ENCODE measurements at places on chromosomes 5 and 9.

- DNase-seq: no peak
Measured at GRCh38 chr5:32595118-32595517, 9.8 kb downstream of the SUB1 start.

GRCh38 chr9:21688108-21689102, 114.0 kb upstream of the MTAP start:
- DNase-seq: peak; percentile 49

DNA sequence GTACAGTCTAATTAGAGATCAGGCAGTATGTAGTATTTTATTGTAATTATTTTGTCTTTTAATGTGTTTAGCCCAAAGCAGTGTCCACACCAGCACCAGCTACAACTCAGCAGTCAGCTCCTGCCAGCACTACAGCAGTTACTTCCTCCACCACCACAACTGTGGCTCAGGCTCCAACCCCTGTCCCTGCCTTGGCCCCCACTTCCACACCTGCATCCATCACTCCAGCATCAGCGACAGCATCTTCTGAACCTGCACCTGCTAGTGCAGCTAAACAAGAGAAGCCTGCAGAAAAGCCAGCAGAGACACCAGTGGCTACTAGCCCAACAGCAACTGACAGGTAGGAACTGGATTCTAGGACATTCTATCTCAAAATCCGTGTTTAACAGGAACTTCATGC, 23.2 kb downstream of the RAD23B start:
- no peak for DNase-seq

DNA sequence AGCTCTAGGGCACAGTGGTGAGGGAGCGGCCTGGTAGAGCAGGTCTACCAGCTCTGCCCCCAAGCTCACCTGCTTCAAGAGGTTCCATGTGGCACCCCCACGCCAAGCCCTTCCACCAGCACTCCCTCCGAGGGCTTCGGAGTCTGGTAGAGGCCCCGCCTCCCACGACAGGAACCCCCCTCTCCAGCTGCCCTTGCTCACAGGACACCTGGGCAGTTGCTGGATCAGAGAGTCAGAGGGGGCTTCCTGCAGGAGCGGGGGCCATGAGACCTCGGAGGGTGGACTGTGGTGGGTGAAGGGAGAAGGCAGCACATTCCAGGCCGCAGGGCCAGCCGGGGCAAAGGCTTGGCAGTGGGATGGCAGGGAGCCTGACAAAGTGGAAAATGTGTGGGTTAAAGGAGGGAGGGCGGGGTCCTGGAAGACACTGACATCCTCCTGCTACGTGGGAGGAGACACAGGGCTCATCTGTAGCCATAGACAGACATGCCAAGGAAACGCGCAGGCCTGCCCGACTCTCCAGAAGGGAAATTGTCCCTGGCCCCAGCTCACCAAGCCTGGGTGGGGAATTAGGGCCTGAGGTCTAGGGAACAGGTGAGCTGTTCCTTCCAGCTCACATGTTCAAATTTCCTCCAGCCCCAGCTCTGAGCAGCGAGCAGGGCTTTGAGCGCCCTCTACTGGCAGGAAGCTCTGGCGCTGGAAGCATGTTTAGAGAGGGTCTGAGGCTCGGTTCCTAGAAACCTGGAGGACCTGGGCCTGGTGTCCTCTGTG, 74.2 kb downstream of the NTNG2 start:
- DNase-seq: peak; percentile 92

DNA sequence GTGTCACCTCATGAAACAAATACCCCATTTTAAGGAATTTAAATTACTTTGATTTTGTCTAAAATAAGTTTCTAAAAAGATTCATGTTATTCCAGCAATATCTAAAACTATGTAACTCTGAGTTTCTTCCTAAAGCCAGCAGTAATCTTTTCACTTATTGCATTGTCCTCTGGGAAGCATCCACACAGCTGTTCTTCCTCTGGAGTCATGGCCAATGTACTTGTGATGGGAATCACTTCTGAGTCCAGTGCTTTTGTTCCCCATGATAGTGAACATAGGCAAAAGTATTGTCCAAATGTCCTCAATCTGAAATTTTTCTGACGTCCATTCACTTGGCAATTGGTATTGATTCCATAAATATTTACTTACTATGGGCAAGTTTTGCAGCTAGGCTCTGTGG, 125.0 kb downstream of the STARD4 start:
- no peak for DNase-seq

GRCh38 chr5:130335117-130335516, 430.9 kb downstream of the CHSY3 start:
- no peak for DNase-seq

- DNase-seq: no peak
Measured at GRCh38 chr5:76700571-76700970, 15.4 kb upstream of the F2R start.

DNA sequence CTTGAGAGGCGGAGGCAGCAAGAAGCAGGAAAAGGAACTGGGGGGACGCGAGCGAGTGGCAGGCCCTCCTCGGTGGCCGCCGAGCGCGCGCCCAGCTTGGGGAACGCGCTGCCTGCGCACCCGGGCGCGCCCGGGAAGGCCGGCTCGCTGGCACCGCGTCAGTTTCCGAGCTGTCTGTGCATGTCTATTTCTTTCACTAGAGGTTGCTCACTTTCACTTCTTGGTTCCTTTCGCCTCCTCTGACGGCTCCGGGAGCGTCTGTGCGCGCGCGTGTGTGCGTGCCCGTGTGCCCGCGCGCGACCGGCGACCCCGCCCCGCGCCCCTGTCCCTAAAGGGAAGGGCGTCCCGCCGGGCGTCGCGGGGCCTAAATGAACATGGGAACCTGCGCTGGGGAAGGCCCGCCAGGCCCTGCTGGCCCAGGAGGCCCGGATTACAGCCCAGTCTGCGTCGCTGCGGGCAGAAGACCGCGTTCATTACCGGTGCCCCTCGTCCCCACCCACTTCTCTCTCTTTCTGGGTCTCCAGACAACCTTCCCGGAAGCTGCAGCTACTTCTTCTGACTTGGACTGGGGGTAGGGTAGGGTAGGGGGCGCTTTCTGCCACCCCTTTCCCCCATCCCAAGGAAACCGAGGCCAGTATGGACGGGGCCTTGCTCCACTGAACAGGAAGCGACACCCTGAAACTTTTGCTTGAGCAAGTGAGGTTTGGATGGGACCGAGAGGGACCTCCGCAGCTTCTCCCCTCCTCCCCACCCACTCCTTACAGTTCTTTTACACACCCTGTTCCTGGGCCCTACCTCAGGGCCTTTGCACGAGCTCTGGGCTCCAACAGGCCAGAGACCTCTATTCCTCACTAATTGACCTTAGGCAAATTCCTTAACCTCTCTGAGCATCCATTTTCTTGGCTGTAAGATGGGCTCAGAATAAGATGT, 205.8 kb upstream of the IER5L start:
- DNase-seq: peak; percentile 94

DNA sequence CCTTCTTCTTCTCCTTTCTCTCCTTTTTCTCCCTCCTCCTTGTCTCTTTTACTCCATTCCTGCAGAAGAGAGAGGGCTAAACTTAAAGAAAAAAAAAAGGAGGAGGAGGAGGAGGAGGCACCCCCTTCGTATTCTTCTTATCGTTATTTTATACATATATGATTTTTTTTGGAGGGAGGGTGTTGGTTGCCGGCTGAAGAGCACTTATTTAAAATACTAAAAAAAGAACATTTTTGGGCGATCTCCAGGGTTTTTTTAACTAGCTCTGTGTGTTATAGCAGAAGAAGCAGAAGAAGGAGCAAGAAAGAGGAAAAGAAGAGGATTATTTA, 381 bp downstream of the NR2F1 start:
- no peak for DNase-seq

- no peak for DNase-seq
Measured at GRCh38 chr9:82147798-82148425, 159.3 kb downstream of the SPATA31D1 start.

- no peak for DNase-seq
Measured at GRCh38 chr5:21573416-21574314, 1279.5 kb downstream of the CDH12 start.

DNA sequence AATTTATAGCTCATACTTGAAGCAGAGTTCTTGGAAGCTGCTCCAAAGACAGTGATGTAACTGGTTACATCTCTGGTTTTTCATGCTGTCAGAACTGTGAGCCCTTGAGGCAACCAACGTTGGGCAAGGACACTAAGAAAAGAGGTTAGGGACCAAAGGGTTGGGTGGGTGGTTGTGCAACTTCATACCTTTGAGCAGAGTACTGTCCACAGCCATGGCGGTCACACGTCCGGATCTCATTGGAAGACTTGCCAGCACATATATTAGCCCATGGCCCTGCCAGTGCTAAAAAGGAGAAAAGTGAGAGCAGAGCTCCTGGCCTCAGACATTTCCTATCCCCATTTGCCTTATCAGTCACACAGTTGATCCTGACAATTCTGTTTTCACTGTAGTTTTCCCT, 2.1 kb downstream of the LECT2 start:
- no peak for DNase-seq

- DNase-seq: no peak
Measured at GRCh38 chr9:121495976-121496375, 3.7 kb downstream of the GGTA1 start.

DNA sequence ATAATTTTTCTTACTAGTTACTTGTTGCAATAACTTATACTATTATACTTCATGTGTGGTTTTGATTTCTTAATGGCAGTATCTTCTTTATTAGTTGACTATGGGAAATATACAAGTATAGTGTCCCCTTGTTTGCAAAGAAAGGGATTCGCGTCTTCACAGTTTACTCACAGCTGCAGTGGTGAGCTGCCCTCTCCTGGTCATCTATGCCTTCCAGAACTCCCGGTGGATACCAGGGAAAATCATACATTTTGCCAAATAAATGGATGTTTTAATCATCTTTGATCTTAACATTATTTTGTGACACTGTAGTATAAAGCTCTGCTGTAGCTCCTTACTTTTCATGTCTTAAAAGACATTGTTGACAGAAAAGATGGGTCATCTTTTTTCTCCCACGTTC, 142.0 kb downstream of the ZCCHC7 start:
- no peak for DNase-seq

DNA sequence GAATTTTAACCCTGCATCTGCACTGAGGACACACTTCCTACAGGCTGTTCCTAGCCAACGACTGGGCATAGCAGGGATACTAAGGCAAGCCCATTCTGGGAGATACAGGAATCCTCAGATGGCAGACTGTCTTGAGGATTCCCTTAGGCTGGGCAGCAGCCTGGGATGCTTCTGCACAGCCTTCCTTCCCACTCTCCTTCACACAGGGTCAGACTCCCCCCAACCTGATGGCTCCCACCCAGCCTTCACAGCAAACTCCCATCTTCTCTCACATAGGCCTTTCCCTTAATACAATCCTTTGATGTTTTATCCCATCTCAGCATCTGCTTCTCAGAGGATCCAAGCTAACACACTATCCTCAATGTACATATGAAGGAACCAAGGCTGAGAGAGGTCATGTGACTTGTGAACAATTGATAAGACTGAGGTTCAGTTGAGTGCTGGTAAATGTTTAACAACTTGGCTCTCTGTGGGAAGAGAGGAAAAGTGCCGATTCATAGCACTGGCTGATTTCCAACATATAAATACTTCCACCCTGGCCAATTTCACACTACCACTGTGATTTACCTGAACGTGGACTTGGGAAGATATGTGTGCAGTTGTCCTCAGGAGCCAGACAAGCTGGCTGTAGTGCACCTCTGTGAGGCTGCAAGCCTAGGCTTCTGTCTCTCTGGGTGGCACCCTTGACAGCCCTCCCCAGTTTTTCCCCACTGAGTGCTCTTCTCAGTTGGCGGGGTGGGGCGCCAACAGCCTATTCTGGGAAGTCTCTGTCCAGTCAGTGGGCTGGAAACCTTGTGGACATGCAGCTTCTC, 120.2 kb upstream of the TRIM32 start:
- DNase-seq: no peak

- no peak for DNase-seq
Measured at GRCh38 chr5:75078027-75078426, 25.7 kb upstream of the GCNT4 start.

- no peak for DNase-seq
Measured at GRCh38 chr9:133275105-133276000, at the start of gene ABO. Gene ABO, minus strand, starts transcription at chr9:133275201.

- no peak for DNase-seq
Measured at GRCh38 chr9:133368249-133368881, 7.5 kb downstream of the SURF4 start.

DNA sequence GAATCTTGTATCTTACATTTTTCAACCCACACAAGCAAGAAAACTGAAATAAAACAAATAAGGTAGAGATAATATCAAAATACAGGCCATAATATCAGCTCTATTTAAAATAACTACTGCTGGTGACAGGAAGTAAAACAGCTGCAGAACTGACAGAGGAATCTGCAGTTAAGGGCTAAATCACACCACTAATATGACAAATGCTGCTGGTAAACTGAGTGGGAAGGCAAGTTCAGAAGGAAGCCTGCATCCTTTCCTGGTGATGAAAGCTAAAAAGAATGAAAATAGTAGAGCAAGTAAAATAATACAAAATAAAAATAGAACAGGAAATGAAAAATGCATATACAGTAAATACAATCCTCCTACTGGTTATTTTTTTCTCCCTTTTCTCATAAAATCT, 1293.7 kb upstream of the C9orf72 start:
- DNase-seq: no peak

DNA sequence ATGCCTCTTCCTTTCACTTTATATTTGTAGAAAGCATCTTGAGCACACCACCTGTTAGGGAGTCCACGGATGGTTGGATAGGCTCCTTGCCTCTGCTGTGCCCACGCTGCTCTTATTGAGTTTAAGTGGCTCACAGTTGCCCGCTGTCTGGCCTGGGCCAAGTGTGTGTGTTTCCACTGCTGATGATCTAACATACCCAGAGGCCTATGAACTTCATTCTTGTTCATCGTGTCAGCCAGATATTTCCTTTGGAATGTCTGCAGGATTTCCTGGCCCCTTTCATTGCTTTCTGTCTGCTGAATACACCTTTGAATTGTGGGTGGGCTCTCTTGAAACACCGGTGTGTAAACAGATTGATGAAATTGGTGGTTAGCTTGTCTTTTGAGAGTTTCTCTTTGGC, 46.6 kb downstream of the MVB12B start:
- no peak for DNase-seq

DNA sequence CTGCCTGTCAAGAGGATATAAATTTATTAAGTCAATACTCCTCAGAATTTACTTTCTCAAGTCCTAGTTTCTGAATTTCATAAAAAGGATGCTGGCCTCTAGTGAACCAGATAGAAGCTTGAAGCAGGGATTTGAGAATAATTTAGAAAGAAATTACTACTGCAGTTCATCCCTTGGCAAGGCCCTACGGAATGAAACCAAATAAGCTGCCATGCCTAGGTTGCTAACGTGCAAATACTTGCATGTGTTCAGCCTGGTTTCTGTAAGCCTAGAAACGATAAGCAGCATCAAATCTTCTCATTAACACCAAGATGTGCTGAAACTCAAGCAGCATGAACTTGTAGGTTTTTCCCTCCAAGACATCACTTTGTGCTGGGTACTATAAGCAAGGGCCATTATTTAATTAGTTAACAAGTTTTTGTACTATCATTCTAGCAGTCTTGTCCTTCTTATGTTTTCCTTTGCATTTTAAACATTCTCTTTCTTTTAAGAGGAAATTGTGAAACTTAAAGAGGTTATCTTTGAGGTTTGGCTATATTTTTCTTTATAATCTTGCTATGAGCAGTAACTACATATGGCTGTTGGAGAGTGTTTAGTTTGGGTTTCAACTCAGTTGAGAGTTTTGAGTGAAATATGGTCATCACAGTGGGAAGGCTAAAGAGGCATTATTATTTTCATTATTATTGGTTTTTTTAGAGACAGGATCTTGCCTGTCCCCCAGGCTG, 71.8 kb downstream of the ADAMTSL1 start:
- DNase-seq: no peak

GRCh38 chr9:120937127-120937526, 10.5 kb upstream of the TRAF1 start:
- DNase-seq: peak; percentile 78

Data from aorta (tissue), 5 donors.